ENCODE measurements at places on chromosomes 3 and 15.
A peak's percentile ranks its signal among the peaks of the same experiment; 100 is the strongest.

- no peak for DNase-seq
Observed at GRCh38 chr15:42121682-42122081, 27.3 kb upstream of the PLA2G4D start.

DNA sequence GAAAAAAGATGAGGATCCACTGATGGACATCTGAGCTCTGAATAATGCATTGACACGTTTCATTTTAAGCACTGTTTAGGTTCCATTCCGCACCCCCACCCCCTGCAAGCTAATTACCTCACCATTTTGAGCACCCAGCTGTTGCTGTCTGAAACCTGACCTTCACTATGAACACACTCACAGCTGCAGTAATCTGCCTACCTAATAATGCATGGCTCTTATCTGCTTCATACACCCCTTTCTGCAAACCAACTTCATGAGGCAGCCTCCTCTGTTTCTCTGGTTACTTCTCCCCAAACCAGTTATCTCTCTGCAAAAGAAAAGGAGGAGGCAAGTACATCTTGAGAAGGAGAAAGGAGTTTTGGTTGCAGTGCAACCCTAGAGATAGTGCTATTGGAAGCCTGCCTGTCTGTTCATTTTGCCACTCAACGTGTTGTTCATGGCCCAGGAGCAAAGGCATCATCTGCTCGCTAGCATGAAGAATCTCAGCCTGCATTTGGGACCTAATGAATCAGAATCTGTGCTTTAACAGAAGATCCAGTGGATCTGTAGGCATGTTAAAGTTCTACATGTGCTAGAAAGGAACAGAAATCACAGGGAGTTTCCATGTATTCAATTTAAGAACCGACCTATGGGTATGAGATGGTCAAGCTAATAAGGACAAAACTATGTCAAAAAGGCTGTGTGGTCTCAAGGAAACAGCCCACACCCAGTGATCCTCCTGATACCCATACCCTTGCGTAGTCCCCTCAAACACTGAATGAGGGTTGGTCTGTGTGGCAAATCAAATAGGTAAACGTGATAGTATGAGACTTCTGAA lies 87.2 kb downstream of the MB21D2 start:
- no peak for DNase-seq

- no peak for DNase-seq
Observed at GRCh38 chr15:98682992-98683701, 34.8 kb downstream of the IGF1R start.

DNA sequence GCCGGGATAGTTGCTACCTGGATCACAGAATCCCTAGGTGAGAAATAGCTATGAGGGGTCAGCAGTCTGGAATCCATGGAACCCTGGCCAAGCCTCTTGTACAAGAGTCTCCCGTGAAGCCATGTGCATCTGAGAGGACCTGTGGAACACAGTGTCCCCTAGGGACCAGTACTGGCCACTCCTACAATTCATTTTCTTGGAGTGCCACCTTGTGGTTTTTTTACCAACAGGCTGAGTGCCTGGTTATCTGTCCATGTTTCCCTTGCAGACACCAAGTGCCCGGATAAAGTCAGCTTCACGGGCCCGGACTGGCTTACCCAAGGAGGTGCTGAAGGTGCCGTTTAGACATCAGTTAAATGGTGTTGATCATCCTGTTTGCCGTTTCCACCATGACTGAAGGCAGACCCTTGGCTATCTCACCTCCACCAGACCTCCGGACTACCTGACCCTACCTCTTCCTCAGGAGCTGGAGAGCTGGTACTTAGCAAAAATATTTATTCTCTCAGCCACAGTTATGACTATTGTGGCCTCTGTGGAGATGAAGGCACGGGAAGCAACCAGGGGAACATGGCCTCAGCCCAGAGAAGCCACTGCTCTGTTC lies 93.9 kb downstream of the RBPMS2 start:
- DNase-seq: no peak

DNA sequence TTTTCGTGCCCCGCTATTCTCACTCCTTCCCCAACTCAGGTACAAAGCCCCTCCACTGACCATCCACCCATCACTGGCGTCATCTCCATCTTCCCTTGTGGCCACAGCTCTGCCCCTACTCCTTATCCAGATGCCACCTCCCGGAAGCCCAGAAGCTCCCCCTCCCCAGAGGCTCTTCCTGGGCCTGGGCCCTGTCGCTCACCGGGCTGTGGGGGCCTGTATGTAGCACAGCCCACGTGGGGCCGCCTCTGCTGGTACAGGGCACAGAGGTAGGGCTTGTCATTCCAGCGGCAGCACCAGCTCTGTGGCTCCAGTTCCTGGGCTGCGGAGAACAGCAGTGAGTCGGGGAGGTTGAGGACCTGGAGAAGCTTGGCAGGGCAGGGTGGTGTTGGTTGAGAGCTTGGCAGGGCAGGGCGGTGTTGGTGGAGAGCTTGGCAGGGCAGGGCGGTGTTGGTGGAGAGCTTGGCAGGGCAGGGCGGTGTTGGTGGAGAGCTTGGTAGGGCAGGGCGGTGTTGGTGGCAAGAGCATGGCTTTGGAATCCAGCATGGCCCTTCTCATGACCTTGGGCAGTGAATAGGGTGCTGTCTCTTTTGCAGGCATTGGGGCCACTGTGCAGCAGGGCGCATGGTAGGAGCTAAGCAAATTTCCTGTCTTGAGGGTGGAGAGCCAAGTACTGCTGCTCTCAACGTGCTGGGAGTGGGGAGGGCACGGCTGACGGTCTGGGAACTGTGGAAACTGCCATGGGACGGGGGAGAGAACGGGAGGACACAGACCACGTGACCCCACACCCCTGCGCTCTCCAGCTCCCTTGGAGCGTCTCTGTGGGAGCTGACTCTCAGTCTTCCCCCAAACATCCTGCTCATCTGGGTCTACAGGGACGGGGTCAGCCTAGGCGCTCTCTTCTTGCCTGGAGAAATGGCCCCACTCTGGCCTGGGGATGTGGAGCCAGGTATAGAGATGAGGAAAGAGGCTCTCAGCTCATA lies 43.4 kb downstream of the MUC20 start:
- no peak for DNase-seq

- DNase-seq: peak; percentile 97
Observed at GRCh38 chr15:99250857-99251841, at the start of gene LRRC28. Gene LRRC28, plus strand, starts transcription at chr15:99251481. Its CDS starts 4,477 bp downstream, at chr15:99255958.

DNA sequence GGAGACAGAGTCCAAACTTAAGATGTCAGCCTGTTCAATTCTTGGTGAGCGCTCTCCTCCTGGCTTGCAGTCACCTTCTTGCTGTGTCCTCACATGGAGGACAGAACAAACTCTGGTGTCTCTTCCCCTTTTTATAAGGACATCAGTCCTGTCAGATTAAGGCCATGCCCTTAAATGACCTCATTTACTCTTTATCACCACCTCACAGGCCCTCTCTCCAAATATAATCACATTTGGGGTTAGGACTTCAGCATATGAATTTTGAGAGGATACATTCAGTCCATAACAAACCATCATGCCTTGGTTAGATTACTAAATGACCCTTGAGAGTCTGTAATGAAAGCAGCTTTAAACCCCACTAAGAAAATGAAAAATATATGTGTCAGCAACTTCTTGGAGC lies 175.2 kb downstream of the TAFA4 start:
- no peak for DNase-seq

DNA sequence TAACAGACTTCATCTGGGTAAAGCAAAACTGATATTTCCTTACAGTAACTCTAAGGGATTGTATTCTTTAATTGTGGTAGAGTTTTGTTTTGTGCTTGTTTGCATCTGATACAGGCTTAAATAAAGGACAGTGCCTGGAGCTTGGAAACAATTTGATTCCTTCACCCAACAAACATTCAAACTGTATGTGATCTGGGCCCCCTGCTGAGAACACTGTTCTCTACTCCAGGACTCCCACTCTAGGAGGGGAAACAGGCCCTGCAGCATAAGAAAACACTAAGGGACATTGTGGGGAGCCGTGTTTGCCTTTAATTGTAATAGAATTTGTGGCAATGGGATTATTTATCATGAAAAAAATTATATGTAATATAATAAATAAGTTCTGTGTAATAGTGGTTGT lies 56.9 kb downstream of the CTDSPL start:
- DNase-seq: no peak

DNA sequence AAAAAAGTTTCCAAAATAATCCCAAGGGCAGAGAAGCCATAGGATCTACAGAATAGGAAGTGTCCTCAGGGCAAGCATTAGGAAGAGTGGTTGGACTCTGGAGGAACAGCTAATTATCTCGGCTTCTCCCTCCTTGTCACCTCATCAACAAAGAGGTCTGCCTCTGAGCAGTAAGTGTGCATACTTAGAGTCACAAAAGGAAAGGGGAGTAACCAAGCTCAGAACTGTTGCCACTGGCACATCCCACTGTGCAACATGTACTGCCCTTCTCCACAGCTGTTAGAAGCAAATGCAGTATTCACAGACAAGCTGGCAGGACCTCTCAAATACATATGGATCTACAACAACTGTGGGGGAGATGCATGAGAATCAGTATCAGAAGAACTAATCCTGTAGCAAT lies 31.5 kb downstream of the NGLY1 start:
- DNase-seq: no peak

- no peak for DNase-seq
Observed at GRCh38 chr3:23202203-23202920, 765 bp upstream of the UBE2E2 start.

DNA sequence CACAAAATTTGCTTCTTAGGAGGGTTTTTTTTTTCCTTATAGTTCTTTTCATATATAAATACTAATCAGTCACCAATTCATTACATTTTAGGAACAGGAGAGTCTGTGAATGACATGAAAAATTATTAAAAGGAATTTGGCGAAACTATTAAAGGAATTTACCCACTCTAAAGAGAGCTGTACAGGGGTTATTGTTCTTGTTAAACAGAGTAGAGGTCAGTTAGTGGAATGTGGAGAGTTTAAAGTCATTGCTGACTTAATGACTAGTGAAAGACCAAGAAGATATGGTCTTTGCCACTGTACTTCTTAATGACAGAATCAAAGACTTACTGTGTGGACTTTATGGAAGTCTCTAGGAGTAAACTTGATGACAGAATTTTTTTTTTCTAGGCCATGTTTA lies 333.6 kb upstream of the C2CD4B start:
- no peak for DNase-seq

GRCh38 chr3:148315756-148316155 lies 381.9 kb upstream of the AGTR1 start:
- DNase-seq: no peak

DNA sequence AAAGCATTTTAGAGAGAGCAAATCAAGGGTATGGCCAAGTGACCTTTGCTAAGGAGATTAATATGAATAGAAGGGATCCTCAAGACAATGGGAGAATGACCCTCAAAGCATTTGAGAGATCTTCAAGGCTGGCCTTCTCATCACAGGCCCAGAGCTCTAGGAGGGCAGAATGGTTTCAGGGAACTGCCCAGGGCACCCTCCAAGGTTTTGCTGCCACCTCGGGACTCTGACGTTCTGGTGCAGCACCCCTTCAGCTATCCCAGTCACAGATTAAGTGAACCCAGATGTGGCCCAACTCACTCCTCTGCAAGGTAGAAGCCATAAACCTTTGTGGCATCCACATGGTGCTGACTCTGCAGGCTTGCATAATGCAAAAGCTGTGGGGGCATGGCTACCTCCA lies 209.3 kb downstream of the TLE3 start:
- DNase-seq: no peak

- DNase-seq: no peak
Observed at GRCh38 chr3:149016669-149017541, 25.6 kb downstream of the GYG1 start.

GRCh38 chr3:32719335-32719734 lies 34.3 kb downstream of the CNOT10 start:
- DNase-seq: no peak

- DNase-seq: no peak
Observed at GRCh38 chr15:60721707-60722106, 242.8 kb upstream of the ICE2 start.

DNA sequence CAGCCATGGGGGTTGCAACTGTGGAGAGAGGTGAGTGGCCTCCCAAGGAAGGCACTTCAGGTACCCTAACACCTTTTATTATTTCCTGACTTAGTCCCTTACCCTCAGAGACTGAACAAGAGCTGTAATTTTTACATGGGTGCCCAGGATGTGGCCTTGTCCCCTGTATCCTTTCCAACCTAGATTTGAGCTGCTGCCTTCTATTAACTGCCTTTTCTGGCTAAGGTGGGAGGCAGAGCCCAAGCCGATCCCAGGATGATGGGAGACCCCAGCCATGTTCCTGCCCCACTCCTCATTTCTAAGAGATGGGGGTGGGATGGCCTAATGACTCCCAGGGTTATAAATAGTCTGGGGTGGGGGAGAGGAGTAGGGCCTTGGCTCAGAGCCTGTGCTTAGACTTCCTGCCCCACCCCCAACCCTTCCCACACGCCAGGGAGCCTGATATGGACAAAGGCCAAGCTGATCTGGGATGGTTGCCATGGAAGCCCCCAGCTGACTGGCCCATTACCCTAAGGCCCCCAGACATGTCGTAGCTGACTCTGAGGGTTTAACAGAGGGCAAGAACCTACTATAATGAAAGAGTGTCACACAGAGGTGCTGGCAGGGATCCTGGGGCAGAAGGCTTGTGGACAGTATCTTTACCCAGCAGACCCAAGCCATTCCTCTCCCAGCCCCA lies 1.9 kb downstream of the KLHDC8B start:
- no peak for DNase-seq

DNA sequence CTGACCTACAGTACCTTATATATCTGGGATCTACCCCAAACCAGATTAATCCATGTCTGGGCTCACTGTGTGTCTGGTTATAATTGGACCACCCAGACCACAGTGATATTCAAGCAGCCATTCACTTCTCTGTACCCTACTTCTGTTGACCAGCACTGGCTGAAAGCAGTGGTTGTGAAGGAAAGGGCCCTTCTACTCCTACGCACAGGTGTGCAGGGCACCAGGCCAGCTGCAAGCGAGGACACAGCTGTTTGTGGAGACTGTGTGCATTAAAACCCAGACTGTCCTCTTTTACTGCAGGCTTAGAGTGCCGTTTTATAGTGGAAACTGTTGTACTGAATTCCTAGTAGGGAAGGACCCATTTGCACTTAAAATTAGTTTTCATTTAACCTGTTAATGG lies 29.5 kb downstream of the CTDSPL start:
- DNase-seq: no peak

GRCh38 chr3:11982341-11982941 lies 21.7 kb upstream of the SYN2 start:
- DNase-seq: no peak

- no peak for DNase-seq
Observed at GRCh38 chr15:72406936-72407335, 8.8 kb downstream of the TMEM202 start.

GRCh38 chr3:86990734-86991481 lies at the start of gene VGLL3:
Gene VGLL3, minus strand, starts transcription at chr3:86991149. Its CDS starts 406 bp downstream, at chr3:86990743.
- DNase-seq: no peak

DNA sequence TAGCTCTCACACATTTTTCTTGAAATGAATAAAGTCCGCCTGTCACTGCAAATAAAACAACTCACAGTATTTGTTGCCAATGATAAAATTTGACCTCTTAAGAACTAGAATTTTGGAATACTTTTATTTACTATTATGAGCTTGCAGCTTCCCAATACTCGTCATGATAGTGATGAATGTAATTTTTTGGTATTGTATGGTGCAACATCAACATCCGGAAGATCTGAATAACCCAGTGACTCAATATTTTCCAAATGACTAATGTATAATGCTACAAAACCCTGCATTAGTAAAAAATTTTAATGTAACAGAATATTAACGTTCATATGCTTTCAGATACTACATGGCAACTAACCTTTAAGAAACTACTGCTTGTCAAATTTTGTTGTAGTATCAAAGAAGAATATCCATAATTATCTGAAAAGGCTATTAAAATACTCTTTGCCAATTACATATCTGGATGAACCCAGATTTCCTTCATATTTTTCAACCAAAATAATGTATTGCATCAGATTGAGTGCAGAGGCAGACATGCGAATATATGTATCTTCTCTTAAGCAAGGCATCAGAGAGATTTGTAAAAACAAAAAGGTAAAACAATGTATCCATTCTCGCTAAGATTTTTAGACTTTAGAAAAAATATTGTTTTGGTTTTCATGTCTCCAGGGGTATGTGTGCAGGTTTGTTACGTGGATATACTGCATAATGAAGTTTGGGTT lies 95.3 kb downstream of the IGF2BP2 start:
- DNase-seq: no peak

Measured in B cell (primary cell).